Pons (tissue), 1 donor: ENCODE measurements at places on chromosomes 5 and 9.

- DNase-seq, result no peak
These were observed 62.1 kb downstream of the PCSK1 start for GRCh38 chr5:96370976-96371375.

- DNase-seq, result peak; percentile 49
These were observed 56.2 kb downstream of the ACER2 start for GRCh38 chr9:19464764-19465585.

GRCh38 chr9:89635816-89636215, 31.0 kb downstream of the GADD45G start:
- DNase-seq, result no peak

DNA sequence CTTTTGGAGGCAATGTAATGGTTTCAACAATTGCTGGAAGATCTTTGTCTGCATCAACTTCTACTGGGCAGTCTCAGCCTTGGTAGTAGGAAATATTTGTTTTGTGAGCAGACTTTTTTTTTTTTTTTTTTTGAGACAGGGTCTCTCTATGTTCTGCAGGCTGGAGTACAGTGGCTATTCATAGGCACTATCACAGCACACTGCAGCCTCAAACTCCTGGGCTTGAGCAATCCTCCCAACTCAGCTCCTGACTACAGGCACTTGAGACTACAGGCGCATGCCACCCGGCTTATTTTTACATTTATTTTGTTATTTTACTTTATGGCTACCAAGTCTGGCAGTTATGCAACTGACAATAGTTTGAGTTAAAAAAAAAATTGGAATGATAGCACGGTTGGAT, 187.3 kb downstream of the SNX18 start:
- DNase-seq, result no peak

DNA sequence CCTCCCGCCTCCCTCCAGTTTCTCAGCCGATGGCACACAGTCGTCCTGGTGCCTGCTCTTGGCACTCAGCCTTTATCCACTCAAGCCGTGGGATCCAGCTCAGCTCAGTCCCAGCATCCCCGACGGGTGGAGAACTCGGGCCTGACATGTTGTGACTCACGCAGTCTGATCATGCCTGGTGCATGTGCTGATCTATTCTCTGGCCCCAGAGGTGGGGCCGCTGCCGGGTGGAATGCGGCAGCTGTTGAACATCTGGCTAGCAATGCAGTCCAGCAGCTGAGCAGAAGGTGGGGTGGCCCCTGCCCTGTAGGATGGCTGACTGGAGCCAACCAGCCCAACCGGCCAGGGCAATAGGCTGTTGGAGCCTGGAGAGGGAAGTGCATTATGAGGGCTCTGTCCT, 1.7 kb upstream of the AIF1L start:
- DNase-seq, result no peak

DNA sequence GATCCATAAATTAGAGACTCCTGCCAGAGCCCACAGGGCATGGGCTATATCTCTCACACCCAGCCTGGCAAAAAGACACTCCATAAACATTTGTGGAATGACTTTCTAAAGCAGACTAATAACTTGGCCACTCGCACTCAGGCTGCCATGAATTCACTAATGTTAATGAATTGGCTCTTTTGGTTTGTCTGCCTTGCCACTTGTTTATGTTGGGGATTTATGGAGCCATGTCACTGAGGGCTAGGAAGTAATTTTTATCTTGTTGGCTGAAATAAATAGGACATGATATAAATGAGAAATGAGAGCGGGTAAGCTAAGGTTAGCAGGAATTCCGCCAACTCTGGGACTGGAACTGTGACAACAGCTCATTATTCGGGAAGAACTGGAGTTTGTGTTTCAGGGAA, 55.2 kb downstream of the DROSHA start:
- peak; percentile 64 for DNase-seq
